ENCODE measurements at places on chromosomes 2 and 18.

GRCh38 chr18:8116341-8117005, 492.8 kb upstream of the RAB12 start:
- no peak for DNase-seq

- DNase-seq: no peak
Measured at GRCh38 chr2:202687276-202687675, 52.5 kb downstream of the FAM117B start.

GRCh38 chr2:208150956-208151355, 5.0 kb upstream of the CRYGB start:
- DNase-seq: no peak

GRCh38 chr18:79796016-79796415, 1.7 kb upstream of the KCNG2 start:
- DNase-seq: no peak

GRCh38 chr2:126085011-126085795, 570.8 kb upstream of the GYPC start:
- DNase-seq: no peak

- DNase-seq: no peak
Measured at GRCh38 chr18:29153091-29153490, 976.2 kb upstream of the CDH2 start.

- no peak for DNase-seq
Measured at GRCh38 chr2:110774701-110775100, 42.3 kb downstream of the ACOXL start.

- DNase-seq: no peak
Measured at GRCh38 chr2:9532421-9532820, 23.2 kb downstream of the ADAM17 start.

DNA sequence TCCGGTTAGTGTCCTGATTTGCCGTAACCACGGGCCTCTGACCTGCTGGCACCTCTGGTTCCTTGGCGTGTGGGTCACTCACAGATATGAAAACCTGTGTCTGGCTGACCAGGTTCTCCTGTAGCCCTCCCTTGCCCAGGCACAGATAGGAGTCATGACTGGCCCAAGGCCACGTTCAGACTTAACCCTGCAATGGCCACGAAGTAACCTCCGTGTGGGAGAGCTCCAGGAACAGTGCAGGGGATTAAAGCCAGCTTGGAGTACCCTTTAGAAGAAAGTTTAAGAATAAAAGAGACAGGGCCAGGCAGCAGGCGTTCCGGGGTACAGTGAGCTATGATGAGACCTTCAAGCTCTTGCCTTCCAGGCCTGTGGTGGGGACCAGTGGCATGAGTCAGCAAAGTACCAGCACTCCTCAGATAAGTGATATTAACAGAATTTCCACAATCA, 25.5 kb downstream of the CENPO start:
- DNase-seq: no peak

DNA sequence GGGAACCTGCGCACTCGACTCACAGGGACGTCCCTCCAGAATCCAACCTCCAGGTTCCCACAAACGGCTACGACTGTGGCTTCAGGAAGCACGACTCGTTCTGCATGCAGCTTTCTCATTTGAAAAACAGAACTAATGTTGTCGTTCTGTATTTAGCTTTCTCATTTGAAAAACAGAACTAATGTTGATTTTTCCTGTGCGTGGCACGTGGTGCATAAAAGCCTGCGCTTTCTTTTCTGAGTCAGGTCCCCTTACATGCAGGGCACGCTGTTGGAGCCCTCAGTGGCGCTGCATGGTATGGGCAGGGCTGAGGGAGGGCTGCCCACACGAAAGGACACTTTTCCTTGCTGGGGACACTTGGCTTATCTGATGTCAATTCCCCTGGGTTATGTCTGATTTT, 124.3 kb downstream of the TMEM18 start:
- no peak for DNase-seq

DNA sequence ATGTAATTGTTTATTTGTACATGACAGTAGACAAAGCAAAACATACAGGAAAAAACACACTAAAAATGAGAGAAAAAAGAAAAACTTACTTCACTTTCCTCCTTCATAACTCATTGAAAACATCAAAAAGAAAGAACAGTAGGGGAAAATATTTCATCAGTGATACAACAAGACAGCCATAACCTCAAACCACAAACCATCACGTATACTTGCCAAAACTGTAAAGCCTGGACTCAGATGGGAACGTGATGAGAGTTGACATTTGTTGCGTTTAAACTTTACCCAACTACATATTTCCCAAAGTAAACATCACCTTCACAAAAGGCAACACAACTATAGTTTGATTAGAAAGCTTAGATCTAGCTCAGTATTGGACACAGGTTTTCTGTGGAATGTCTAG, 278.2 kb upstream of the COL3A1 start:
- no peak for DNase-seq

GRCh38 chr2:164620457-164620856, 825 bp downstream of the GRB14 start:
- DNase-seq: no peak

- no peak for DNase-seq
Measured at GRCh38 chr2:60070736-60071489, 482.5 kb downstream of the BCL11A start.

DNA sequence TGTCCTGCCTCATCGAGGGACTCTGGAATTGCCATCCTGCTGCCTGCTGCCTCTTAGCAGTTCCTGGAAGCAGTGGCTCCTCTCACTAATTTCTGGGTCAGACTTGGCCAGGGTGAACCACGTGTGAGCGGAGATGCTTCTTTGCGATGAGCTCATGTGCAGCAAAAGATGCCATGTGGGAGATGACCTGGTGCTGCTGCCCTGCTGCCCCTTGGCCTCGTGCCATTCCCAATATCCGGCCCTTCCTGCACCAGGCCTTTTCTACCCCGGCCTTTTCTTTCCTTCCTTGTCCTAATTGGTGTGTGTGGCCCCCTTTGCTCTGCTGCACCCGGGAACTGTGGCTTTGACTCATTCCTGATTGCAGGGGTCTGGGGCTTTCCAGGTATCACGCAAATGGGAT, 296.9 kb upstream of the HS6ST1 start:
- DNase-seq: no peak

GRCh38 chr2:138115666-138116065, 151.4 kb downstream of the HNMT start:
- no peak for DNase-seq

GRCh38 chr2:120388222-120389035, 42.5 kb downstream of the INHBB start:
- DNase-seq: no peak

DNA sequence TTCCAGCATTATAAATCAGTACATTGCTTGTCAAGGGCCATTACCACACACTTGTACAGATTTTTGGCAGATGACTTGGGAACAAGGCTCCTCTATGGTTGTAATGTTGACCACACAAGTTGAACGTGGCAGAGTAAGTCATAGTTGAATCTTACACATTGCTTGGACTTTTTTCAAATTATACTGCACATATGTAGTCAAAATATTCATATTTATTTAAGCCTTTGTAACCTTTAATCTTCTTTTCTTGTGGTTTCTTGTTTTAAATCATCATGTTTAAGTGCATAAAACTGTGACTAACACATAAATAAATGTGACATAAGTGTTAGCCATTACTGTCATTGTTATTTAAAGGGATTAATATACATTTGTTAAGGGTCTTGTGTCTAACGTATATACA, 52.1 kb upstream of the EPB41L5 start:
- no peak for DNase-seq

DNA sequence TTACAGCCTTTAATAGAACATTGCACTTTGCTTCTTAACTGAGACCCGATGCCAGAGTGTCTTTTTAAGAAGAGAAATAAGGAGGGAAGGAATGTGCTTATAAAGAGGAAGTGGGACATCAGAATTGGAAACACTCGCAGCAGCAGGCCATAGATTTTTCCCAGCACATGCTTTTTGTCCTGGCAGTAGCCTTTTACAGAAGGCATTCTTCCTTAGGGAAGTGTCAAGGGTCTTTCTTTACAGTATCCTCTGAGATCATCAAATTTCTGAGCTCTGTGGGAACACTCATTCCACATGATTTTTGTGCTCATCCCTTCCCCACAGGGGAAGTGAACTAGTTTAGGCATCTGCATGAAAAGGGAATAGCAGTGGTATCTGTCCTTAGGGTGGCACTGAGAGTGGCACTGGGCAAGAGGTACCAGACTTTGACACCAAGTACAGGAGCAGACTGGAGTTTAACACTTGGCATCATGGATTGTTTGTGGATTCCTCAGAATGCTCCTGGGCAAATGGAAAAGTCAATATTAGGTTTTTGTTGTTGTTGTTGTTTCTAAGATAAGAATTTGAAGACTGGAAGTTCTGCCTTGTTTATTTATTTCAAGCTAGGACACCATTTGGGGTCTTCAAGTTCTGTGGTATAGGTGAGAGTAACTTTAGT, 4.1 kb downstream of the MYO1B start:
- DNase-seq: no peak

DNA sequence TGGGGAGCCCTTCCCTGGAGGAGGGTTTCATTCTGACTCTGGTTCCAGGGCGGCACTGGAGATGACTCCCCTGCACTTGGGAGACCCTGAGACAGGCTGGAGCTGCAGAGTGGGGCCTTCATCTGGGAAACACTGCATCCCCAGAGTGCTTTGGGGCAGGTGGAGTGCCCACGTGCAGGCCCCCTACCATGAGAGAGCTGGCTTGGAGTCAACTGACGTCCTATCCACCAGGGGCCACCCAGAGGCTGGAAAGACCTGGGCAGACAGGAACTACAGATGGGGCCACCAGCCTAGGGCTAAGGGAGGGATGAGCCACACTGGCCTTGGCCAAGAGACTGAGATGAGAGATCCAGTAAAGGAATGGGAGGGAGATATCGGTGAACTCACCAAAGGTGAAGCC, 153.8 kb downstream of the ASB1 start:
- DNase-seq: no peak

- DNase-seq: no peak
Measured at GRCh38 chr2:140269000-140269399, 1488.8 kb upstream of the NXPH2 start.

DNA sequence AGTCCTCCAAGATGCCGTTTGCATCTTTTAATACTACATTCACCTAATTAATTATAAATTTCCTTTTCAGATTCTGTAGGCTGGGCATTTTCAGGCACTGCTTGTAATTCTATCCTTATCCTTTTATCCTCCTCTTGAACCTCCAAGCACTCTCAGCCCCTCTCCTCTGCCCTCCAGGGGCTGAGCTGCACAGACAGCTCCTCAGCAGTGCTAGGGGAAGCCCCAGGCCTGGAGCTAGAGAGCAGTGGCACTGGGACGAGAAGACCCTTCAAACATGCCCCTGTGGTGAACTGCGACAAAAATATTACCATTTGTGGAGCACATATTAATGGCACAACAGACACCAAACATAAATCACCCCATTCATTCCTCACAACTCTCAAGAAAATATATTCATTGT, 32.9 kb downstream of the CFAP210 start:
- DNase-seq: no peak

DNA sequence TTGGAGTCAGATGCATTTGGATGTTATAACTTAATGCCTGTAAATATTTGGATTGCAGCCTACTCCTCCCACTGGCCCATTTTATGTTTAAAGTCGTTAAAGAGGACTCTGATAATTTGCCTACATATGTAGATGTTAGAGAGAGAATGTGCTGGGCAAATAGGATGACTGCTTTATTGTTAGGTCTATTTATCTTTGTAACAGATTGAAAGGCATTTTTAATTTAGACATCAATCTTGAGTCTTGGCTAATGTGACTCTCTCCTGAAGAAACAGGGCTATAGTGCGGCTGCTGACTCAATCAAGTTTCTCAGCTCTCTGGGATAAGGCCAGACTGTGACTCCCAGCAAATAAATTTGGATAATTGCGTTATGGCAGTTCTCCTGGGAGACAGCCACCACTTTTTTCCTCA, 1101.4 kb downstream of the CBLN2 start:
- no peak for DNase-seq

GRCh38 chr2:82636402-82637020, 1822.6 kb downstream of the SUCLG1 start:
- no peak for DNase-seq

- no peak for DNase-seq
Measured at GRCh38 chr2:85768713-85769112, 14.9 kb downstream of the ATOH8 start.

DNA sequence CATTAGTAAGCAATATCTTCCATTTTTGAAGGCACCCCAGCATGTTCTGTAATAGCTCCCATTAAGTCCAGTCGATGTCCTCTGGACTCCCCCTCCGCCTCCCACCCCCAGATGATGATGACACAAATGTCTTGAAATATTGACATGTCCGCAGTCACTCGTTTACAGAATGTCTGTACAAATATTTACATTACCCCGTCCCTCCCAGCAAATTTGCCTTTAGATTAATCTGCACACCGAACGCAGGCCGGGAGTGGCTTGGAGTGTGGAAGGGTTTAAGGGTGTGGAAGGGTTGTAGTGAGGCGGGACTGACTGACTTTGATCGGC, 853 bp upstream of the OSBPL6 start:
- DNase-seq: no peak

DNA sequence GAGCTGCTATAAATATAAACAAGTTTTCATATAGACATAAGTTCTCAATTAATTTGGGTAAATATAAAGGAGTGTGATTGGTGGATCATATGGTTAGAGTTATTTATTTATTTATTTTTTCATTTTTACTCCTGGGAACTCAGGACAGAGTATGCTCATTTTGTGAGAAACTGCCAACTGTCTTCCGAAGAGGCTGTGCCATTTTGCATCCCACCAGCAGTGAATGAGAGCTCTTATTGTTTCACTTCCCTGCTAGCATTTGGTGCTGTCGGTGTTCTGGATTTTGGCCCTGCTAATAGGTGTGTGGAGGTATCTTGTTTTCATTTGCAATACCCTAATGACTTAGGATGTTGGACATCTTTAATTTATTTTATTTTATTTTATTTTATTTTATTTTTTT, 50.4 kb upstream of the XPO1 start:
- no peak for DNase-seq

GRCh38 chr18:67514901-67515540, 1.5 kb downstream of the DSEL start:
- DNase-seq: no peak

DNA sequence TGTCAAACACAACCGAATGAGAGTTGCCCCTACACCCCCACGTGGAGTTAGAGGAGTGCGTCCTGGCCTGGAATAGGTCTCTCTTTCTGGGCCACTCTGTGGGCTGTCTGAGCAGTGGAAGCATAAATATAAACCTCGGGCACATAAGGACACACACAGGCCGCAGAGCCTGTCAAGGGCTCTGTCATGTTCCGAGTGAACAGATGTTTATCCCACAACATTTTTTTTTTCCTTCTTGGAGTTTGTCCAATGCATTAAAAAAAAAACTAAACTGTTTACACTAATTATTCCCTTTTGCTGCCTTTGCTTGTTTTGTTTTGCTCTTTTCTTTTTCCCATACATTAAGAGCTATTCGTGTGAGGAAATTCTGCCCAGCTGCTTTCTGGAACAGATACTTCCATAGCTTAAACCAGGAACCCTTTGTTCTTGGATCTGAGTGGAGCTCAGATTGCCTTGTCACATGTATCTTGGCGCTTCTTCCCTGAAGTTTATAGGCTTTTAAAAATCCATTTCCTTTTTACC, 228.3 kb upstream of the FOSL2 start:
- no peak for DNase-seq

DNA sequence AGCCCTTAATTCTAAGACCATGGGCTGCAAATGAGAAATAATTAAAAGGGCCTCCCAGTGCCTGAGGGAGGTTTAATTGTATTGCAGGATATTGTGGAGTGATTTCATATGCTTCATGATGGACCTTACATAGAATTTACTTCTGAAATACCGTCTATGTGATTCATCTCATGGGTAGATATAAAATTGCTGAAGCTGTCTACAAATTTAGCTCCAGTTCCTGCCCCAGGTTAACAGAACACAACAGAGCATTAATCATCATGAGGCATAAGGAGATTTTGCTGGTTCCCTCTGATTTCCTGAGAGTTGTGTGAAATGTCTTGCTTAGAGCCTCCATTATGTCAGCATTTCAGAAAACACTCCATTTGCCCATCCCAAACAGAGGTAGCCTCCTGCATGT, 770 bp downstream of the UPP2 start:
- DNase-seq: no peak

All from GM10248 (cell line).